ENCODE measurements at places on chromosomes 2 and 18.

DNA sequence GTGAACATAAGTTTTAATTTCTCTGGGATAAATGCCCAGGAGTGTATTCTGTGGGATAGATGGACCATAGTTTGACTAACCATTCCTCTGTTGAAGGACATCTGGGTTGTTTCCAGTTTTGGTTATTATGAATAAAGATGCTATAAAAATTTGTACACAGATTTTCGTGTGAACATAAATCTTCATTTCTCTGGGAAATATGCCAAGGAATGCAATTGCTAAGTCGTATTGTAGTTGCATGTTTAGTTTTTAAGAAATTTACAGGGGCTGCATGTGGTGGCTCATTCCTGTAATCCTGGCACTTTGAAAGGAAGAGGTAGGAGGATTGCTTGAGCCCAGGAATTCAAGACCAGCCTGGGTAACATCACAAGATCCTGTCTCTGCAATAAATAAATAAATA is 6.9 kb upstream of the SLC11A1 start:
- no peak for DNase-seq

DNA sequence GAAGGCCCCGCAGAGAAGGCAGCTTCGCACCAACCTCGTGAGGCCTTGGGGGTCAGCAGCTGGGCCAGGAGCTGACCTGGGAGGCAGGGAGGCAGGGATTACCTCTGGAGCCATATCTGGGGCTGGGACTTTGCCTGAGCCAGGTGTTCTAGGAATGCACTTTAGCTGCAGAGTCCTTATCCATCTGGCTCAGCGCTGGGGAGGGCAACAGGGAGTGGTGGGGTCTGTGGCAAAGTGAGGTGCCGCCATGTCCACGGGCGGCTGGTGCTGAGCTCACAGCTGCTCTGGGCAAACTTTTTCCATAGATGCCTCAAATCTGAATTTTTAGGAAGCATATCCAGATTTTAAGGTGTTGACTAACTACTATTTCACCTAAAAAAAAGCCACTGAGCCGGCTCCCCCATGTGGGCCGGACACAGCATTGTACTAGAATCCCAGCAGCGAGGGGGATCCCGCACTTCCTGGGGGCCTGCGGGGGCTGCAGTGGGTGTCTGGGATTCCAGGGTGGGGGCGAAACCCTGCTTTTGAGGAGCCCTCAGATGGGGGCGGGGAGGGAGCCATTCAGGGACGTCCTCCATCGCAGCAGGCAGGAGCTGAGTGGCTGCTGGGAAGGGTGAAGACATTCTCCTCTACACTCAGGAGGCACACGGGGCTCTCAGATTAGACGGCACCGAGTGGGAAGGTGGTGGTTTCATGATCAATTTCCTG is 34.6 kb downstream of the RTP5 start:
- no peak for DNase-seq

DNA sequence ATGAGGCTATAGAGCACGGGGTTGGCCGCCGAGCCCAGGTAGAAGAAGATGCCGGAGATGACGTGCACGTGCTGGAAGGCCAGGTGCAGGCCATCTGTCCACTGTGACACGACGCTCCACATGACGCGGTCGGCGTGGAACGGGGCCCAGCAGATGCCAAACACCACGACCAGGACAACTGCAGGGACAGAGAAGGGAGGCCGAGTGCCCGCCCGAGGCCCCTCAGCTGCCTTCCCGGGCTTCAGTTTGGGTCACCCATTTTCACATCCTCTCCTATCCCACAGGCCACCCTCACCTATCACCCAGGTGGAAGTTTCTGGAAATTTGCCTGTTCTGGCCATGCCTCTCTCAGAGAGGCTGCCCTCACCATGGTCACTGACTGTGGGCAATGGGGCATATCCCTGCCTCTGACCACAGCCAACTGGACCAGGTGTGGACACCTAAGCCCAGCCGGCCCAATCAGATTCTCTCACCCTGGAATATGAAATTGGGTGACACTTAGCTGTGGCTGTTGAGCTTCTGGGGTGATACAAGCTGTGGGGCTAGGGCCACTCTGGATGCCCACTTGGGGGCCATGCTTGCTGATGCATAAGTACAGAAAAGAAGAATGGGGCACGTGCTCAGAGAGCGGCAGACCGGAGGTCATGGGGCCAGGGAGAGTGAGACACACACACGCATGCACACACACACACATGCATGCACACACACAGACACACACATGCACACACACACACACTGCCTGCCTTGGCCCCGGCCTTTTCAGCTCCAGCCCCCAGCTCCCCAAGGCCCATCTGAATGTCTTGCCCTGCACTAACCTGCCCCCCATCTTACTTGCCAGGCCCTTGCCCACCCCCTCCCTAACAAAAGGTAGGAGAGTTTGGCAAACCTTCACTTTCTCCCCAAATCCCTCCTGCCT is 4.7 kb downstream of the NMUR1 start:
- DNase-seq: no peak

DNA sequence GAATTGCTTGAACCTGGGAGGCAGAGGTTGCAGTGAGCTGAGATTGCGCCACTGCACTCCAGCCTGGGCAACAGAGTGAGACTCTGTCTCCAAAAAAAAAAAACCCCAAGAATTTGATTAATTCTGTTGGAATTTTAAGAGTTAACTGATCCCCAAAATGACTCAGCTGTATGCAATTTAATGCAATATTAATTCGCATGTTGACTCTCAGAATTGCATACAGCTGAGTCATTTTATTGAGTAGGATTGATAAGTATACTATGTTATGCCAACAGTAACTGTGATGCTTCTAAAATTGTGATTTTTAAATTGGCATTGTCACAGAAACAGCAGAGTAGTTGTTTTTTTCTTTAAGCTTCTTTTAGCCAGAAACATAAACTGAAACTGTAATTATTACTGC is 19.6 kb downstream of the MSH2 start:
- DNase-seq: no peak

- no peak for DNase-seq
Measured at GRCh38 chr2:111029181-111029927, 91.4 kb upstream of the BCL2L11 start.

DNA sequence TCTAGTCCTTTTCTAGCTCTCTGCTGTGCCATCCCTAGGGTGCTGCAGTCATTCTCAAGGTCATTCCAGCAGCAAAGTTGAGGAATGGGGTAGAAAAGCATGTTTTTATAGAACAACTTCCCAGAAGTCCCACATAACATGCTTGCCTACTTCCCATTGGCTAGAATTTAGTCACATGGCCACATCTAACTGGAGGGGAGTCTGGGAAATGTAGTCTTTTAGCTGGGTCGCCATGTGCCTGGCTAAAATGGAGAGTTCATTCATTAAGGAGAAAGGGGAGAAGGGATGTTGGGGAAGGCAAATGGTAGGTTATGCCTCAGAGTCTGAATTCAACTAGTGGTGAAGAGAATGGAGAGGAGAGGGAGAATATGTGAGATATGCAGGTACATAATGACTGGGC is 85.7 kb downstream of the SLC4A3 start:
- no peak for DNase-seq

DNA sequence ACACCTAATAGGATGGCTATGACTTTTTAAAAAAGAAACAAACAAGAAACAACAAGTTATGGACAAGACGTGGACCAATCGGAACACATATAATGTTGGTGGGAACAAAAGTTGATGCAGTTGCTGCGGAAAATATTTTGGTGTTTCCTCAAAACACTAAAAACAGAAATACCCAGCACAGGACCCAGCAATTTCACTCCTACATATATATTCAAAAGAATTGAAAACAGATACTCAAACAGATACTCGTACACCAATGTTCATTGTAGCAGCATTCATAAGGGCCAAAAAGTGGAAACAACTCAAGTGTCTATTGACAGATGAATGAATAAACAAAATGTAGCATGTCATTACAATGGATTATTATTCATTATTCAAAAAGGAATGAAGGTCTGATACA is 12.1 kb downstream of the CCDC141 start:
- DNase-seq: no peak

GRCh38 chr2:1907849-1908533 is 163.7 kb upstream of the PXDN start:
- no peak for DNase-seq

- DNase-seq: no peak
Measured at GRCh38 chr2:58875436-58875835, 634.3 kb upstream of the FANCL start.

DNA sequence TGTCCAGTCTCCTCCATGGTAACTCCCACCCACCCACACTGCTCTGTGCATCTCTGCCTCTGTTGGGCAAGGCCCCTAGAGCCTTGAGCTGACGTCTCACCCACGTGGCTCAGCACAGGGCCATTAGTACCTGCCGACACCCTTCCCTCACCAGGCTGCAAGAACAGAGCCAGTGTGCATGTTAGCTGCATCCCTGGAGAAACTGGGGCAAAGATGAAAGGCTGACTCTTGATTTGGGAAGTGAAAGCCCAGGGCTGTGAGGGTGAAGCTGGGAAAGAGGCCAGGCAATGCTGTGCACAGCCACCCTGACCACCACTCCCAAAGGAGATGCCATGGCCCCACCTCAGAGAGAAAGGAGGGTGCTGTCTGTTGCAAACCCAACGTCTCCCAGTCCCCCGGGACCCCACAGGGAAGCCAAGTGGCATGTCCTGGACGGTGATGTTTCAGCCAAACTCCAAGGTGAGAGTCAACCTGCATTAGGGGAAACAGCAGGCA is 20.0 kb upstream of the HPCAL1 start:
- no peak for DNase-seq

- DNase-seq: no peak
Measured at GRCh38 chr2:41828052-41828643, 219.7 kb upstream of the PKDCC start.

- DNase-seq: no peak
Measured at GRCh38 chr18:13283746-13284145, 65.2 kb downstream of the LDLRAD4 start.

DNA sequence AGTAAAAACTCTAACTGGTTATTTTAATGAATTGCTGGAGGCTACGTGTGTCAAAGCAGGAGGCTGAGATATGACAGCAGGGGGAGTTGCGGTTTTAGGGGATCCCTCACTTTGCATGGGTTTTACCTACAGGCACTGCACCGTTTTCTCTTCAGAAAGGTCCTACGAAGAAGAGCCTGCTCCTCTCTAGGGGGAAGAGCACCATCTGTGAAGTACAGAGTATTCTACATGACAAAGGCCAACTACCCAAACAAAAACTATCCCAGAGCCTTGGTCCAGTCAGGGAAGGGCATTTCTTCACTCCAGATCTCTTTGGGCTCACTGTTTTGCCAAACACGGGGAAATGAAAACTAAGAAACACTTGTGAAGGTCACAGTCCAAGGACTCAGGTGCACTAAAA is 696.7 kb upstream of the SOX11 start:
- DNase-seq: no peak

DNA sequence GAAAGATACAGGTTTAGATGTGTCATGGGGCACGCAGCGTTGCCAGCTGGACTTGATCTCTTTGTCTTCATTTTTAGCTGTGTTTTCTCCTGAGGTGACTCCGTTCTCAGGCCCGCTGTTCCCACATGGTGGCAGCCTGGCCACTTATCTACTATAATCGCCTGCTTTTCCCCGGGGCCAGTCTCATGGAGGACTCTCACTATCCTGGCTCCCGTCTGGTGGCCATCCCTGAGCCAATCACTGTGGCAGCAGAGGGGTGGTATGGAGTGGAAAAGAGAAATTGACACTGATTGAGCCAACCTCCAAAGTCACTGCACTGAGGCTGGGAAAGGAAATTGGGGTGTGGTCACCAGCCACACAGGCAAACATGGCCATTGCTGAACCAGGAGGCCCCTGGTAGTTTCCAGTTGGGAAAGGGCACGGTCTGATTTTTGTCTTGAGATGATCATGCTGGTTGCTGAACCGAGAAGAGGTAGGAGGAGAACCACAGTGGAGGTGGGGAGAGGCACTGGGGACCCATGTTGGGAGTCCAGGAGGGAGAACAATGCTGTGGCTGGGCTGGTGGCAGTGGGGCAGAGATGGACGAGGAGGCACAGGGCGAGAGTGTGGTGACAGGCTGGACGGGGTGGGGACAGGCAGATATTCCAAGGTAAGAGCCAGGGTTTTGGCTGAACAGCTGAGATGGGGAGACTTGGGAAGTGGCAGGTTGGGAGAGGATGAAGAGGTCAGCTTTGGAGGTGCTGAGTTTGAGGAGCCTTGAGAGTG is 45.6 kb downstream of the KCNIP3 start:
- DNase-seq: no peak

Data from stimulated activated CD8-positive, alpha-beta memory T cell treated with anti-CD3 and anti-CD28 coated beads, Interleukin-4, amount 100 ng/mL, for 1 hour (primary cell).